Esophagus squamous epithelium (tissue), 5 donors: ENCODE measurements at places on chromosomes 11 and 22. TPM values are rescaled to one million over a fixed set of nuclear protein-coding genes. Genes with fewer than 3 reads are reported as not detected.

- H3K27ac ChIP-seq: no peak overlapping the region
- no peaks in the 10 kb centered on the region for H3K27me3 ChIP-seq
These were observed 16.5 kb upstream of the USP18 start for GRCh38 chr22:18133452-18133851.

The KRTAP5-6 gene
- not detected for total RNA-seq

GRCh38 chr11:113255096-113255495, 59.3 kb upstream of the TTC12 start:
- H3K4me3 ChIP-seq: no peak overlapping the region
- DNase-seq: no peak
- H3K27ac ChIP-seq: no peak overlapping the region
- no peaks in the 10 kb centered on the region for H3K27me3 ChIP-seq
- H3K36me3 ChIP-seq: no peaks in the 10 kb centered on the region
- H3K4me1 ChIP-seq: no peaks in the 10 kb centered on the region

- H3K27me3 ChIP-seq: no peaks in the 10 kb centered on the region
- H3K4me3 ChIP-seq: no peak overlapping the region
- no peak for DNase-seq
- peaks cover under 1% of the 10 kb centered on the region for H3K36me3 ChIP-seq
These were observed 30.3 kb downstream of the VSTM5 start for GRCh38 chr11:93819966-93820695.

DNA sequence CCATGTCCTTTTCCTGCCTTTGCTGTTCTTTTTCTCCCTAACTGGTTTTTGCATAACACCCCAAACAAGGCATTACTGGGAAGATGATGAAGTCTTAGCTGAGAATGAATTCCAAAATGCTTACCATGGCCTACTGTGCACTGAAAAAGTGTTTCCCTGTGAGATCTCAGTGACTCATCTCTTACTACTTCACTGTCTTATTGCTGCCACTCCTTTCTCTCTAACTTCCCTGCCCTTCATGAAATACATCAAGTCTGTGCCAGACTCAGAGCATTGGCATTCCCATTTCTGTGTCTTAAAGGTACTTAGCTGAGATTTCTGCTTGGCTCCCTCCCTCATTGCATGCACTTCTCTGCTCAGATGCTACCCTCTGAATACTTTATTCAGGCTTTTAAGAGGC, 49.1 kb upstream of the MUC15 start:
- H3K27ac ChIP-seq: peak overlapping the region; percentile 68
- no peak overlapping the region for H3K4me3 ChIP-seq
- H3K4me1 ChIP-seq: peaks cover 6% of the 10 kb centered on the region
- H3K27me3 ChIP-seq: no peaks in the 10 kb centered on the region

The C22orf31 gene
- total RNA-seq: 0.38 TPM

DNA sequence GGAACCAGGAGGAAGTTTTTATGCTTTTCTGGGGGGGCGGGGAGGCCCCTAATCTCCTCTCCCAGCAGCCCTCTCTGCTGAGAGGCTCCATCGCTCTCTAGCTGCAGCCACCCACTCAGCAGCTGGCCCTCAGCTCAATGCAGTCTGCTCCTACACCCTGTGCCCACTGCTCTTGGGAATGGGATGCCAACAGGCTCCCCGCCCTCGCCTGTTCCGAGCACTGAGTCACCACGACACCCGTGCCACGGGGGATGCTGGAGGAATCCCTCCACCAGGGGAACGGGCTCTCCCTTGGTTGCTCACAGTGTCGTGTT, 23.5 kb upstream of the SUSD2 start:
- peaks cover 91% of the 10 kb centered on the region for H3K4me1 ChIP-seq
- H3K27ac ChIP-seq: peak overlapping the region; percentile 90
- no peaks in the 10 kb centered on the region for H3K36me3 ChIP-seq
- H3K4me3 ChIP-seq: no peak overlapping the region
- no peaks in the 10 kb centered on the region for H3K27me3 ChIP-seq
- no peak for DNase-seq

DNA sequence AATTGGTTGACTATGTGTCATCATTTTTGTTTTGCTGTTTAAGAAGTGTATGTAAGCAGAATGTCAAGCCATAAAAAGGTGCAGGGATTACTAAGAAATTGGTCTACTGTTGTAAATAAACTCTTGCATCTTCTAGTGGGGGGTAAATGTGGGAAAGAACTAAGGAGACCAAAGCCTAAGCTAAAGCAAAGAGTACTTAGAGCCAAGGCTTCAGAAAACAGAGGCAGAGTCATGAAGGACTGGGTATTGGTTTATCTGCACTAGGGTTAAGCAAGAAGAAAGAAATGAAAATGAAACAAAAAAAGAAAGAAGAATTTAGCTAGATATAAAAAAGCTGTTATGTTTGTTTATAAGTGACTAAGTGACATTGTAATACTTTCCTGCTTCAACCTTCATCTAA, 628.1 kb downstream of the METTL15 start:
- no peak for DNase-seq
- no peak overlapping the region for H3K4me3 ChIP-seq
- H3K4me1 ChIP-seq: peaks cover 7% of the 10 kb centered on the region

DNA sequence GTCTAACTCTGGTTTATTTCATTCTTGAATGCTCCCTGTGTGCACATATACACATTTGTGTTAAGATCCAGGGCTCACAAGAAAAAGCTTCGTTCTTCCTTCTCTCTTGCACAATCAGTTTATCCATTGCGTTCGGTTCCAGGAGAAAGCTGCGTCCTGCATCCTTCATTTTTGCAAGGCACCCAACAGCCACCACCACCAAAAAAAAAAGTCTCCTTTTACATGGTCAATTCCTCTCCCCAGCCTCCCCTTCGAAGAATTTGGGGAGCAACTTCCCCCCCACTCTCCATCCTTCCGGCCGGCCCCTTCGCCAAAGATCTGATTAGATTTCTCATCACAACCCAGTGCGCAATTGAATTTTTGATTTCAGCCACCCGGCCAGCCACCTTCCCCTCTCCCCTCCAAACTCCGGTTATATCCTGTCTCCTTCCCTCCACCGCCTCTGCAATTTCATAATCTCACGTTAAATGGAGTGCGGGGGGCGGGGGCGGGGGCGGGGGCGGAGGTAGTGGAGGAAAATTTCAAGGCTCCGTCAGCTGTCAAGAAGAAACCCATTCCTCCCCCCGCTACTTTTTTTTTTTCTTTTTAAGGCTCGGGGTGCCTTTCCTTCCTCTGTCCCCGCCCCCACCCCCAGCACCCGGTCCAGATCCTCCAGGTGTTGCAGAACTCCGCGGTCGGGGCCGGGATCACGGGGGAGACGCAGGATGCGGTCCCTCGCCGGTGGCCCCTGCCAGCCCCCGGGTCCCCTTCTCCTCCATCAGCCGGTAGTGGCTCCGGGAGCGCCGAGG, 1166.5 kb downstream of the LRRC4C start:
- peak overlapping the region; percentile 48 for H3K4me3 ChIP-seq
- no peaks in the 10 kb centered on the region for H3K36me3 ChIP-seq
- H3K4me1 ChIP-seq: no peaks in the 10 kb centered on the region
- no peak for DNase-seq
- no peaks in the 10 kb centered on the region for H3K27me3 ChIP-seq
- no peak overlapping the region for H3K27ac ChIP-seq
